ENCODE measurements at places on chromosomes 12 and 14. TPM values are rescaled to one million over a fixed set of nuclear protein-coding genes. Genes with fewer than 3 reads are reported as not detected.
A peak's percentile ranks its signal among the peaks of the same experiment; 100 is the strongest.

TMEM253 gene
- not detected for total RNA-seq

SLCO1A2 gene
- total RNA-seq, result not detected

MOAP1 gene
- 4.3 TPM for total RNA-seq

DNA sequence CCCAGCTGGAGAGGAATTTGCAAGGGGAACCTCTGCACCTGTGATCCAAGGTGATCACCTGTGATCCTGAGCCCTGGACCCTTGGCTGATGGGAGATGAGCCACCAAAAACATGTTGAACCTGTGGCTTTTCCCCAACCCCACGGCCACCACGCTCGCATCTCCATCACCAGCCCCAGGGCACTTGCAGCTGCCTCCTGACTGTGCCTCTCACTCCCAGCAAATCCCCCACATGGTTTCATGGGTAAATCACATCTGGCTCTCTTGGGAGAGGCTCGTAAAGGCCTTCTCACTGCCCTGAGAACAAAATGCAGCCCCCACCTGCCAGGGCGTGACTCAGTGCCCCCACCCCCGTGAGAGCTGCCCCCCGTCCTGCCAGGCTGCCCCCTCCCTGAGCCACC is 76.0 kb downstream of the RFLNA start:
- no peak for DNase-seq

DNA sequence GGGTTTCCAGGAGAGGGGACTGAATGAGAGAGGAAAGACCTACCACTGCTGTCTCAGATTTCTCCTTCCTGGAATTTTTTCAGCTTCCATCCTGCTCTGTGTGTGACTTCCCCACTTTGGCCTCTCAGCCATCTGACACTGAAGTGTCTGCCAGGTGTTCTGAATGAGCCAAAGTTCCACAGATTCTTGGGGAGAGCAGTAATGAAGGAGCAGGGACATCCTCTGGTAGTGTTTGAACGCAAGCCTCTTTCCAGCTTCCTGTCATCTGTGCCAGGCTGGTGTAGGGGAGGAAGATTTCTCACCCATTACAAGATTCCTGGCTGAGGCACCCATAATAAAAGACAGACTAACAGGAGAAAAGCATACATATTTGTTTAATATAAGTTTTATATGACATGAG is 141.7 kb upstream of the NRXN3 start:
- no peak for DNase-seq

DNA sequence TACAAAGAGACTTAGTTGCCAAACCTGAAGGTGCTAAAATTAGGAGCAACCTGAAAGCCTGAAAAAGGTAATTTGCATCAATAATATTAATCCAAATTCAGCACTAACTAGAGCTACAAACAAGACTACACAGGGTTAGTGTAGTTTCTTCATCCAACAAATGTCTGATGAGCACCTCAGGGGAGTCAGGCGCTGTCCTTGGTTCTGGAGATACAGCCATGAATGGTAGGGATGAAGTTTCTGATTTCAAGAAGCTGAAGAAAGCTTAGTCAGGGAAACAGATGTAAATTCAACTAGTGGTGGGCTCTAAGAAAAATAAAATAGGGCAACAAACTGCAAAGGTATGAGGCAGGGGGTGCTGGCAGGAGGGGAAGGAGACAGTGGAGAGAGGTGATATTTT is 266.3 kb downstream of the GLT1D1 start:
- DNase-seq, result no peak

- no peak for DNase-seq
Measured at GRCh38 chr12:116821291-116821690, 60.0 kb downstream of the HRK start.

CERS5 gene
- 29.7 TPM for total RNA-seq

DNA sequence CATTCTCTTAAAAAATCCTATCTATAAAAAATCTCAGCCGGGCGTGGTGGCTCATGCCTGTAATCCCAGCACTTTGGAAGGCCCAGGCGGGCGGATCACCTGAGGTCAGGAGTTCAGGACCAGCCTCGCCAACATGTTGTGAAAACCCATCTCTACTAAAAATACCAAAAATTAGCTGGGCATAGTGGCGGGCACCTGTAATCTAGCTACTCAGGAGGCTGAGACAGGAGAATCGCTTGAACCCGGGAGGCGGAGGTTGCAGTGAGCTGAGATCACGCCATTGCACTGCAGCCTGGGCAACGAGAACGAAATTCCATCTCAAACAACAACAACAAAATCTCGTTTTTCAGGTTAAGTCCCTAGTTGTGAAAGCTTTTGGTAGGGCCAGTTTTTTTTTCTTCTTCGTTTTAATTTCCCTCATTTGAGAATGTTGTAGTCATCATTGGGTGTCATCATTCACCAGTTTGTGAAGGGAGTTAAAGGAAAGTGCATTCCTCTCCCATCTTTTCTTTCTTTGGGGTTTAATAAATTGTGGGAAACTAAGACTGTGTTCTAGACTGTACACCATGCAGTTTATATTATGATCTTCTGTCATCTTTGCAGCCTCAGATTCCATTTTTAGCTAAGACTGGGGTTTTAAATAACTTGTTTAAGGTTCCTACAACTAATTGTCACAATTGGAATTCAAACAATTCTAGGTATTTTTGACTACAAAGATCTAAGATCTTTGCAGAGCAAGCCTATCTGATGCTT is 23.9 kb downstream of the MDM2 start:
- no peak for DNase-seq

PNN gene
- 19.3 TPM for total RNA-seq

GRCh38 chr12:47823422-47824086 is 3.9 kb upstream of the HDAC7 start:
- DNase-seq, result no peak

CMKLR1 gene
- total RNA-seq, result 45.3 TPM

DNA sequence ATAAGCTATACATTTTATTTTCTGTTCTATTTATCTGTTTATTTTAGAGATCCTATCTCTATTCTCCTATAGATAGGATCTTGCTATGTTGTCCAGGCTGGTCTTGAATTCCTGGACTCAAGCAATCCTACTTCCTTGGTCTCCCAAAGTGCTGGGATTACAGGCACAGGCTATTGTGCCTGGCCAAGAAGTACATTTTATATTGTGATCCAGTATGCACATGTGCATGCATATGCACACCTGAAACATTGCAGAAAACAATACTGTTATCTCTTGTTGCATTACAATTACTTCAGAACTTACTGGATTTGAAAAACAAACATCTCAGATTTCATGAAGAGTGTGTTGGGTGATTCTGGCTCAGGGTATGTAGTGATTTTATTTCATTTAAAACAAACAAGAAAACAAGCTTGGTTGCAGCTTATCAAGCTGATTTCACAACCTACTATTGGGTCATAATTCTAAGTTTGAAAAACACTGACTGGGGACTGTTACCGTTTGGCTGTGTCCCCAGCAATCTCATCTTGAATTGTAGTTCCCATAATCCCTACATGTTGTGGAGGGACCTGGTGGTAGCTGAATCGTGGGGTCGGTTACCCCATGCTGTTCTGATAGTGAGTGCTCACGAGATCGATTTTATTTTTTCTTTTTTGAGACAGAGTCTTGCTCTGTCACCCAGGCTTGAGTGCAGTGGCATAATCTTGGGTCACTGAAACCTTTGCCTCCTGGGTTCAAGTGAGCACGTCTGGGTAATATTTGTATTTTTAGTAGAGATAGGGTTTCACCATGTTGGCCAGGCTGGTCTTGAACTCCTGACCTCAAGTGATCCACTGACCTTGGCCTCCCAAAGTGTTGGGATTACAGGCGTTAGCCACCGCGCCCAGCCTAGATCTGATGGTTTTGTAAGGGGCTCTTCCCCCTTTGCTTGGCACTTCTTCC is 31.3 kb downstream of the ERC1 start:
- no peak for DNase-seq

GRCh38 chr12:56007564-56008559 is 10.8 kb downstream of the SUOX start:
- peak; percentile 70 for DNase-seq

DNA sequence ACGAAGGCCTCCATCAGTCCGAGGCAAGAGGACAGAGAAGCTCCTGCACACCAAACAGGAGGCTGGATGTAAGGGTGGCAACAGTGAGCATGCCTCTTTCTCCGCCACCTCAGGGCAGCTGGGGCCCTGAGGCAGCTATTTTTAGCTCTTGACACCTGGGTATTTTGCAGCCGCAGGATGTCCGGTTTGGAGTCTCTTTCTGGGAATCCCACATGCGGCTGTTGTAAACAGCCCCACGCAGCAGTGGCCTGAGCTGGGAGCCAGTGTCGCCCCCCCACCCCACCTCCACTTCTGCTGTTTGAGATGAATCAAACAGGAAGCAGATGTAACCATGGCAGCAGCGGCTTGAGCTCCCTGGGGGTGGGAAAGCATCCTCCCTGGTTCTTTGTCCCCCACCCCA is 11.7 kb downstream of the HDAC7 start:
- peak; percentile 82 for DNase-seq

DNA sequence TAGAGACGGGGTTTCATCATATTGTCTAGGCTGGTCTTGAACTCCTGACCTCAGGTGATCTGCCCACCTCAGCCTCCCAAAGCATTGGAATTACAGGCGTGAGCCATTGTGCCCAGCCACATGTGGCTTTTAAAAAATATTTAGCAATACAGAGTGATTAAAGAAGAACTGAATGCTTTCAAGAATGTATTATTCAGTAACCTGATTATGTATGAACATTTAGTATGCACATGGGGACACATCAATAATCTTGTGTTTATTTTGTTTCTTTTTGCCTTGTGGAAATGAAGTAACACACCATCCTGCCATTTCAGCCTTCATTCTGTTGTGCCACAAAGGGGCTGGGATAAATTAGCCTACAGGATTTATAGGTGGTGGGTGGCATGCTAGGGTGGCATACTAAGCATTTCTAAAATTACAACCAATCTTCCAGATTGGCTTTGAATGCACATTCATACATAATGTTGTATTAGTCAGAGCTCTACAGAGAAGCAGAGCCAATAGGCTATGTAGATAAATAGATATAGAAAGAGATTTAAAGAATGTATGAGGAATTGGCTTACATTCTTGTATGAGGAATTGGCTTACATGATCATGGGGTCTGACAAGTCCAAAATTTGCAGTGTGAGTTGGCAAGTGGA is 25.5 kb upstream of the TXNRD1 start:
- DNase-seq, result no peak

DNA sequence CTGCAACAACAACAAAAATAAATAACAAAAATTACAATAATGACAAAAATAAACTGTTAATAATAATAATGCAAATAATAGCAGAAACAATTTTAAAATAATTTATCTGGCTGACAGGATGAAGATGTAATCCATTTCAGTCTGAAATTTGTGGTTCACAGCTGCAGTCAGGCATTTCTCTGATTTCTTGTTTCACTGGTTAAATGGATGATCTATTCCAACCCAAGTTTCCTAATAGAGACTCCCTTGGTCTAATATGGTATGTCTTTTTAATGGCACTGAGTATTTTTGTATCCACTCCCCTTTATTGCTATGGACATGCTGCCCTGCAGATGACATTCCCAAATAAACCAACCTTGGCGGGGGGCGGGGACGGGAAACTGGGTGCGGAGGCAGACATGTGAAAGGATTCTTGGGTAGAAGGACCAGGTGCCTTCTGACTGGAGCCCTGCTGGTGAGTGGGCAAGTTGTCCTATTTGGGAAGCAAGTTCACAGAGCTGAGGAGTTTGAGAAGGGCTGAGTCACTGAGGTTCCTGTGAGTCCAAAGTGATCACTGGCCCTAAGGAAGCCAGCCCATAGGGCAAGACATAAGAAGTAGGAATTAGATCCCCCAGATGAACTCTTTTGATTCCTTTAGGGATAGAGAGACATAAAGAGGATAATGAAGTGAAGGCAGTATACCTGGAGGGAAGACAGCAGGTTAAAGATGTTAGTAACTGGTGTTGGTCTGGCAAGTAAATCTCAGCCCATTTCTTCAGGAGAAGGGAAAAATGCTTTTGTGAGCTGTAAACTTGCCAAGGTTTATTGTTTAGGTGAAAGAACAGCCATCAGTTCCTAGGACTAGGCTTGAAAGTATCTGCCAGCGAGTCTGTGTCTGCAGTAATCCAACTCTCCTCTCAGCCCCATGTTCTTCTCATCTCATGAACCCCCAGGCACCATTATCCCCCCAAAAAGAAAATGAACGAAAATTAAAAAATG is 14.5 kb downstream of the FOXG1 start:
- DNase-seq, result no peak

- DNase-seq, result no peak
Measured at GRCh38 chr12:49798248-49798647, 30.0 kb downstream of the NCKAP5L start.

DNA sequence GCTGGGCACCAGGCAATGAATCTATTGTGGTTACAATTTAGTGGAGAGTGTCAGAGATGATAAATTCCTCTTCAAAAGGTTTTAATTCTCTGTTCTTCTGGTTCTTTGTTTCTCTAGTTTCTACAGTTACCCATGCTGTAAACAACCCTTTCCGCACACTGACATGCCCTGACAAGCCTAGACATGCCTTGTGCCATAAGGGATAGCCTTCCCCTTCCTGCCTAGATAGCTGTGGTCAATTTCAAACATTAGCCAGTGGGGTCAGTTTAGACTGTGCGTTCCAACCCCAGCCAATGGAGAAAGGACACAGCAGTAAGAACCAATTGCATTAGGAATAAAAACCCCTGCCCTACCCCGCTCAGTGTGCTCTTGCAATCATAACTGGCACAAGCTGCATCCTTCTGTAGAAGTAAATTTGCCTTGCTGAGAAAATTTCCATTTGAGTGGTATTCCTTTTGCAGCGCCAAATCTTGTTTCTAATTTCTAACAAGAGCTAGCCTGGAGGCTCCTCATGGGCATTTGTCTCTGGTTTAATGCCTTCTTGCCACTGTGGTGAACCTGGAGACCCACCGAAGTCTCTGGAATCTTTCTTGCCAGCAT is 6.4 kb downstream of the EDDM3A start:
- DNase-seq, result no peak

- DNase-seq, result no peak
Measured at GRCh38 chr14:103296987-103297386, 37.0 kb upstream of the EIF5 start.

MYO1H gene
- total RNA-seq, result not detected

Measured in ascending aorta (tissue), 2 donors.